ENCODE measurements at places on chromosomes 7 and 10.

- DNase-seq: no peak
Measured at GRCh38 chr7:71135663-71136062, 3.7 kb downstream of the GALNT17 start.

DNA sequence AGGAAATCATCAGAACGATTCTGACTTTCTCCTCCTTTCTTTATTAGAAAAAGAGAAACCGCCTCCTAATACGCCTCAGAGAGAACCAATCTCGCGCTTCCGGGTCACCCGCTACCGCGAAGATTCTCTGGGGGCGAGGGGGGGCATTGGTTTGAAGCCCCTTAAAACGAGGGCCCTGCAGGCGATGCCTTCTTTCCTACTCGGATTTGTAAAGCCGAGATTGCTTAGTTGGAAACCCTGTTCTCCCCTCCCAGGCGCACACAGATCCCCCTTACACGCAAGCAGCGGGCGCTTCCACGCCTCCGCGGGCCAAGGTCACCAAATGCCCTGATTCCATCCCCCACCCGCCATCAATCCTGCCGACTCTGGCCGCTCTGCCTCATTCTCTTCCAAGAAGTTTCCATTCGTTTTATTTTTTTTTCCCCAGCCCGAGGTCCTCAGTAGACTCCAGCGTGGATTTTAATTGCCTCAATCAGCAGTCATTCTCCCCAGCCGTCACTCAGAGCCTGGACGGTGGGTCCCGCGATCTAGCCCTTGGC, 1.1 kb upstream of the GAD2 start:
- no peak for DNase-seq

DNA sequence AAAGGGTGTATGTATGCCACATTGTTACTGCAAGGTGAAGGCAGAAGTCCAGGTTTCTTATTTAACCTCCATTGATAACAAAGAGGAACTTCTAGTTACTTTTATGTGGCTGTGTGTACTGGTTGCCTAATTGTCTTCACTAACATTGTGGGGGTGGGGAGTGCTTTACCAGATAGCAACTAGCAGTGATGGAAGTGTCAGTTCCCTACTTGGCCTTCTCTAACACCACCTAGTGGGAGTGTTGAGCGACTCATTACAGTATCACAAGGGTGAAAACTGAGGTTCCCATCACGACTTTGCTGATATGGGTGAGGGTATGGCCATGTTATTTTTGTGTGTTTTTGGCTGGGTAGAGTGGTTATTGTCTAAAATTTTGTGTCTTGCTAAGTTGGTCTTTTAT, 274.4 kb downstream of the THSD7A start:
- no peak for DNase-seq

- DNase-seq: no peak
Measured at GRCh38 chr10:130771491-130771946, 540.0 kb downstream of the TCERG1L start.

DNA sequence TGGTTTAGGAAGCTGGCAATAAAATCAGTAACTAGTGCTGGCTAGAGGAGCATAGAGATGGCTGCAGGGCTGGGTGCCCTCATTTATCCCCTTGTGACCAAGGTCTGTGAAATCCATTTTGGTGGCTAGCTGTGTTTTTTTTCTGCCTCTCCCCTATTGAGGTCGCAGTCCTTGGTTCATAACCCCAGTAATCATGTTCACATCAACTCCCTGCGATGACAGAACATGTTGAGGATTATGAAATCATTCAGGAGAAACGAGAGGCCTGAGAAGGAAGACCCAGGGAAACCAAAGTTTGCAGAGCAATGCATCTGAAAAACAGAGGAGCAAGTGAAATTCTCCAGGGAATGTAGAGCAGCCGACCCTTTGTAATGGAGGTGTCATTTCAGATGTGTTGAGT, 126.9 kb downstream of the TACC2 start:
- DNase-seq: no peak

GRCh38 chr7:156616269-156617202, 24.0 kb upstream of the RNF32 start:
- no peak for DNase-seq

DNA sequence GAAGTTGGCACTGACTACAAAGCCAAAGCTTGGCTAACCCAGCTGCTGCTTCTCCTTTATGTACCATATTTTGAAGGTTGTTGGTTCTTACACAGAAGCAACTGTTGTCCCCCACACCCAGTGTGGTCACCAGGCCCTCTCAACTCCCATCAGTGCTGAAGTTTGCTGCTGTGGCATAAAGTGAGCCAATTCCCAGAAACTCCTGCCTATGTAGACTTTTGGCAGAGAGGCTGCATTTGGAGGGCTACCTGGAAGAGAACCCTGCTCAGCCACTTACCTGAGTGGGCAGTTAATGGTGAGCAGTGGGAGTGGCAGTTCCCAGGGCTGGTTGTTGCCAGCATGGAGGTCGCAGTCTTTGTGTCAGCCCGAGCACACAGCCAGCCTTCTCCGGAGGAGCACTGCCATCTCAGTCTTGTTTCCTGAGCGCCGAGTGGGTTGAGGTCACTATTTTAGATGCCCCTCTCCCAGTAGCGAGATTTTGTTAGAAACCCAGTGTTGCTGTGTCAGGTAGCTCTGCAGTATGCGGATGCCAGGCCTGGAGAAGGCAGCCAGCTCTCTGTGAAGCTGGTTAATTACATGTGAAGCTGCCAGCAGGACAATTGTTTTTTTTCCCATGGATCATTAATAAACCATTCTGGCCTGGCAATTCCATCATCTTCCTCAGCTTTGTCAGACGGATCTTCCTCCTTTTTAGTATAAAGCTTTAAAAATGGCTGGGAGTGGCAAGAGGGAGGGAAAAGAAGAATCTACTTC, 24.5 kb downstream of the LRRC4 start:
- DNase-seq: no peak

DNA sequence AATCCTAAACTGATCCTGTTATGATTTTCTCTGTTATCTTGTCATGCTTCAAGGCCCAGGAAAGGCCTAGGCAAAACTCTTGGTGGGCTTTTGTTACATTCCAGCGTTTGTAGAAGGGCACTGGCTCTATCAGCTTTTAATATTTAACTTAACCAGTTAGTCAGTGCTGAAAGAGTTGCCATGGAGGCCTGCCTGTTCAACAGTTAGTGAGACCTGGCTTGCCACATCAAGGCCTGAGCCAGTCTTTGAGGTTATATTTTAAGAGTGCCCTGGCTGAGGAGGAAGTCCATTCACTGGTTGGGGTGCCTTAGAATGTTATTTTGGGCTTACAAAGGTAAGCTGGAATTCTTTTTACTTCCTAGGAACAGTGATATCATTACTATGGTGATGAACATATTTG, 144.1 kb upstream of the NRG3 start:
- DNase-seq: no peak

All from stimulated activated CD4-positive, alpha-beta T cell treated with anti-CD3 and anti-CD28 coated beads, Interleukin-12 subunit alpha, Interleukin-12 subunit beta, amount 100 ng/mL, for 4 hours (primary cell).